AG08395 (cell line): ENCODE measurements at places on chromosomes 5 and 9.
A peak's percentile ranks its signal among the peaks of the same experiment; 100 is the strongest.

GRCh38 chr5:171223927-171224326 lies 85.1 kb upstream of the TLX3 start:
- no peak for DNase-seq

GRCh38 chr5:141952020-141952419 lies 6.0 kb downstream of the PCDH12 start:
- no peak for DNase-seq

DNA sequence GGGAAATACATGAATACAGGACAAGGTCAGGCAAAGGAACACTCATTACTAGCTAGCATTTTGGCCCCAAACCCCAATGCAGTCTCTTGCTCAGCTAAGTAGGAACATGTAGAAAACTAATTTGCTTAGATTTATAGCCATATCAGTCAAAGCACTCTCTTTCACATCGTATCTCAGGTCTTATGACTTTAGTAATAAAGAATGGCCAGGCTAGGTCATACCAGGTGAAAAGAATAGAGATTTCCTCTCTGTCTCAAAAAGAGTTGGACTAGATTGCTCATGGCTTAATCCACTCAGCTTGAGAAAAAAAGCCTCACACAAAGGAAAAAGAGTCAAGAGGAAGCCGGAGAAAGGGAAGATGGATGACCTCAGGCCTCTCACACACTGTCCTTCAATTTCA lies 772.7 kb upstream of the SEMA6A start:
- no peak for DNase-seq

- no peak for DNase-seq
Observed at GRCh38 chr5:141957367-141957996, 520 bp downstream of the PCDH12 start.

GRCh38 chr5:118397236-118397635 lies 591.1 kb downstream of the DTWD2 start:
- no peak for DNase-seq

GRCh38 chr9:95441081-95441480 lies 75.7 kb downstream of the PTCH1 start:
- DNase-seq = no peak

DNA sequence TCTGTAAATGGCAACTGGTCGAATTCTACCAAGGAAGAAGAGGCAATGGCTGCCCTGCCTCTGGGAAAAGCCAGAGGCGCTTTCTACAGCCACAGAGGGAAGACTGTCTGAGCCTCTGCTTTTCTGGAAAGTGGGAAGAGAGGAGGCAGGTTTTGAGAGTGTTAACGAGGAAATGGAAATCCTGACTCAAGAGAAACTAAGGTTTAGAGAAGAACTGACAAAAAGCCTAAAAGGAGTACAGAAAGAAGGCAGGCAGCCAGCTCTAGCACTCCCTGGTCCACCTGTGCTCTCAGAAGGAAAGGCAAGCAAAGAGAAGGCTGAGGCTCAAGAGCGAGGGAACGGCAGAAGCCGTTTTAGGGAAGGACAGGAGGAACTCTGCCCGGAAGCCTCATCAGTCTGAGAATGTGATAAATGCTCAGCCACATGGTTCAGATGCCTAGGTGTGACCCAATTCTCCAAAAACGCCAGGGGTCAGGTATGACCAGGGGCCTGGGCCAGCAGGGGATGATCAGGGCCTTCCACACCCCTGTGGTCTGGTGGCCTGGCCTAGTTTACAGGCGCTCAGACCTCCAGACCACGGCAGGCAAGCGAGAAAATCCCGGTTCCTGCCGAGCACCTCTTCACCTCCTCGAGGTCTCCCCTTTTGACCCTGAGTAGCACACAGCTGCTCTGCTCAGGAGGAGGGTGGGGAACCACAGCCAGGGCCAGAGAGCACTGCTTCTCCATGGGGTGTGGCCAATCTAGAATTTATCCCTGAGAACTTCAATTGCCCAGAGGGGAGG lies 79.9 kb upstream of the FBXW11 start:
- no peak for DNase-seq

DNA sequence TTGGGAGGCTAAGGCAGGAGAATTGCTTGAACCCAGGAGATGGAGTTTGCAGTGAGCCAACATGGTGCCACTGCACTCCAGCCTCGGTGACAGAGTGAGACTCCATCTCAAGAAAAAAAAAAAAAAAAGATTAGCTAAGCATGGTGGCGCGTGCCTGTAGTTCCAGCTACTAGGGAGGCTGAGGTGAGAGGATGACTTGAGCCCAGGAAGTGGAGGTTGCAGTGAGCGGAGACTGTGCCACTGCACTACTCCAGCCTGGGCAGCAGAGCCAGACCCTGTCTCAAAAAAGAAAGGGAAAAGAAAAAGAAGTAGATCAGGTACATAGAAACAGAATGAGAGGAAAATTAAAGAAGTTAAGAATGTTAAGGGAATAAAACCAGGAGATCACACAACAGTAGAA lies 927.1 kb upstream of the DMAC1 start:
- DNase-seq = no peak

- DNase-seq = no peak
Observed at GRCh38 chr5:95220381-95220780, 64.5 kb downstream of the MCTP1 start.

GRCh38 chr9:18263377-18263776 lies 210.6 kb upstream of the ADAMTSL1 start:
- no peak for DNase-seq

GRCh38 chr9:15239816-15240215 lies 67.2 kb downstream of the TTC39B start:
- peak; percentile 40 for DNase-seq

DNA sequence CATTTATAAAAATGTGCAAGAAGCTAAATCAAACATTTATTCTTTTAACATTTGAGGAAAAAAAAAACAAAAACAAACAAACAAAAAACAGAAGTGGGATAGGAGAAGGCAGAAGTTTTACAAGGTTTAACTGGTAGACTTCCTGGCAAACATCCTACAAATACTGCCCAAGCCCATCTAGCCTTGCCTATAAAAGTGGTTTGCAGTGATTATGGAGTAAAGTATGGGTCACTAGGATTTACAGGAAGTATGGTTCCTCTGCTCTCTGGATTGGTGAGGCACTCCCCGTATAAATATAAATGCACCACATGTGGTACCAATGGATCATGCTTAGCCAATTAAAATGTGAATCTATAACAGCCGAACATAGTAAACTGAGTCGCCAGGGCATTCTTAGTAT lies 291.9 kb downstream of the EDIL3 start:
- no peak for DNase-seq

- DNase-seq = no peak
Observed at GRCh38 chr9:107975426-107976010, 485.9 kb upstream of the KLF4 start.

DNA sequence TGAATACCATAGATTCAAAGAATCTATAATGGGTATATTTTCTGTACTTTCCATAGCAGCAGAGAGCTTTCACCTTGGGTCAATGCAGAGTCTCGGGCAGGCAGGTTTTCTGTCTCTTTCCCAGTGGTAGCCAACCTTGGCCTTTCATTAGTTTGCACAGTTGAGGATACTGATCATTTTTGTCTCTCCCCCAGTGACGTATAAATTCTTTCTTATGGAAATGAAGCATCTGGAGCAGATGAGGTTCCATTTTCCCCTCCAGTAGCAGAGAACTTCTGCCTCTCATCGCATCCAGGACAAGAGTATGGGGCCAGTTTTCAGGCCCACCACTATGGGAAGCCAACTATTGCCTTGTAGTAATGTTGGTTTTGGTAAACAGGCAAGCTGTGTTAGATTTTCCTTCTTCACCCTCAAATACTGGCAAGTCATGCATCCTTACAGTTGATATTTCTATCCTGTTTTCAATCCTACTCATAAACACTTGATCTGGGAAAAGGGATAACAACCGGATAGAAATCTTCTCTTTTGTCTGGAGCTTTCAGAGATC lies 845.2 kb upstream of the CDH18 start:
- peak; percentile 0 for DNase-seq

DNA sequence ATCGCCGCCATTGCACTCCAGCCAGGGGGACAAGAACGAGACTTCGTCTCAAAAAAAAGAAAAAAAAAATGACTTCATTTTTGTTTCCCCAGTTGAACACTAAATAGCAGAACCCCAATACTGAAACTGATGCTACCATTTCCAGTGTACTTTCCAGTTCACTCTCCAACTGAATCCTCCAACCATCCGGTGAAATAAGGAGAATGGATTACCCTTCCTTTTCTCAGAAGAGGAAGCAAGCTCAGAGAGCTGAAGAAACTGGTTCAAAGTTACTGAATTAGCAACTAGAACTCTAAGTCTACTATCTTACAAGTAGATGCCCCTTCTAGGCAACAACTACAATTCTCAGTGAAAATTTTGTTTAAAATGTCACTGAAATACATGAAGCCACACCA lies 3.9 kb downstream of the FAM13B start:
- no peak for DNase-seq

DNA sequence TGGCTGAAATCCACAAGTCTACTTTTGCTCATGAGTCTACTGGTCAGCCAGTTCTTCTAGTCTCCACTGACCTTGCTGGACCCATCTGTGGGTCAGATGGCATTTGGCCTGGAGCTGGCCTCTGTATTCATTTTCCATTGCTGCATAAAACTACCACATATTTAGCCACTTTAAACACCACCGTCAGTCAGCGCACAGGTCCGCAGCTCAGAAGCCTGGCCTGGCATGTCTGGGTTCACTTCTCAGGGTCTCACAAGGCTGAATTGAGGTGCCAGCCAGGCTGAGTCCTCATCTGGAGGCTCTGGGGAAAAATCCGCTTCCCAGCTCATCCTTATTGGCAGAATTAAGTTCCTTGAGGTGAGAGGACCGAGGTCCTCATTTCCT lies 54.7 kb downstream of the BARX1 start:
- no peak for DNase-seq

GRCh38 chr5:63022403-63022802 lies 443.8 kb downstream of the LRRC70 start:
- DNase-seq = no peak

DNA sequence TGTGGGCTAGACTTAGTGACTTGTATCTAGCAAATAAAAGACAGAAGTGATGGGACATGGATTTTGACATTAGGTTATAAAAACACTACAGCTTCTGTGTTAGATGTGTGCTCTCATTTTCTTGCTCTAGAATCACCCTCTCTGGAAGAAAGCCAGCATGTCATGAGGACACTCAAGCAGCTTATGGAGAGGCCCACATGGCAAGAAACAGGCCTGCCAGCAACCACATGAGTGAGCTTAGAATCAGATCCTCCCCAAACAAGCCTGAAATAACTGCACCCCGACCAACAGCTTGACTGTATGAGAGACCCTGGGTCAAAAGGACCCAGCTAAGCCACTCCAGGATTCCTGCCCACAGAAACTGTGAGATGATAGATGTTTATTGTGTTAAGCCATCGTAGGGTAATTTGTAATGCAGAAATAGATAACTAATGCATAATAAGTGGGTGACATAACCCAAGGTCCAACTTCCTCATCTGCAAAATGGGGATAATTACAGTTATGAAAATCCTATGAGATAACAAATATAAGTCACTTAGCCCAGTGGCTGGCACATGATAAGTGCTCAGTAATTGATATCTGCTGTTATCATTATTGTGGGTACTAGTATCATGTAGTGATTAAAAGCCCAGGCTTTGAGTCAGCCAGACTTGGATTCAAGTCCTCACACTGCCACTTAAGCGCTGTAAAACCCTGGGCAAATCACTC lies 86.5 kb downstream of the KLHL3 start:
- DNase-seq = no peak

GRCh38 chr5:37575541-37576489 lies 196.7 kb downstream of the WDR70 start:
- no peak for DNase-seq

DNA sequence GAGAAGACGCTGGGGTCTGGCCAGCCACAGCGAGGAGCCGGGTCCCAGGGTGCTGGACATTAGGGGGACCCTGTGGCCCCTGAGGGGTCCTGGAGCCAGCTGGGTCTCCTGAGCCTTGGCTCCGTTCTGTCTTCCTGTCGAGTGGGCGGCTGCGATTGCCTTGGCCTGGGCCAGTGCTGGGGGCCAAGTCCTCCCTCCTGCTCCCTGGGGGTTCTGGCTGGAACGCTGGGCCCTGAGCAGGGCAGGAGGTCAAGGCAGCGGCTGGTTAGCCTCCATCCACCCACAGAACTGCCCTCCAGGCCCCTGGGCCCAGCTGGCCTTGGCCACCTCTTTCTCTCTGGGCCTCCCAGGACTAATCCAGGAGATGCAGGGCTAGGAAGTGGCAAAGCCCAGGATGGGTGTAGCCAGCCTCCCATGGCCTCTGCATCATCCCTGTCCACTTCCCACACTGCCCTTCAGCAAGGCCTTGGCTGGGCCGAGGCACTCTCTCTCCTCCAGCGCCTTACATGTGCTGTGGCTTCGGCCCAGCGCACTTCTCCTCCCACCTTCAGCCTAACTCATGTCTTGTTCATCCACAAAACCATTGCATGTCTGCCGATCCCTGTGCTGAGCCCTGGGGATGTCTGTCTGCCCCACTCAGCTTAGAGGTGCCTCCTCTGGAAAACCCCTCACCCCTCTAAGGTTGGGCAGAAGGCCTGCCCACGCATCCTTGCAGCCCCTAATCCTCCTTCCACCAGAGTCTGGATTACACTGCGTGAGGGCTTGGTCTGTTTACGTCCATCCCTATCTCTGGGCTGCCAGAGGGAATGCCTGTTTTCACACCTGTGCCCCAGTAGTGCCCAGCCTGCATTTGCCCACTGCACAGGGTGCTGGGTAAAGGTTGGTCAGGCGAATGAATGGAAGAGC lies 5.0 kb downstream of the LAMC3 start:
- DNase-seq = no peak

DNA sequence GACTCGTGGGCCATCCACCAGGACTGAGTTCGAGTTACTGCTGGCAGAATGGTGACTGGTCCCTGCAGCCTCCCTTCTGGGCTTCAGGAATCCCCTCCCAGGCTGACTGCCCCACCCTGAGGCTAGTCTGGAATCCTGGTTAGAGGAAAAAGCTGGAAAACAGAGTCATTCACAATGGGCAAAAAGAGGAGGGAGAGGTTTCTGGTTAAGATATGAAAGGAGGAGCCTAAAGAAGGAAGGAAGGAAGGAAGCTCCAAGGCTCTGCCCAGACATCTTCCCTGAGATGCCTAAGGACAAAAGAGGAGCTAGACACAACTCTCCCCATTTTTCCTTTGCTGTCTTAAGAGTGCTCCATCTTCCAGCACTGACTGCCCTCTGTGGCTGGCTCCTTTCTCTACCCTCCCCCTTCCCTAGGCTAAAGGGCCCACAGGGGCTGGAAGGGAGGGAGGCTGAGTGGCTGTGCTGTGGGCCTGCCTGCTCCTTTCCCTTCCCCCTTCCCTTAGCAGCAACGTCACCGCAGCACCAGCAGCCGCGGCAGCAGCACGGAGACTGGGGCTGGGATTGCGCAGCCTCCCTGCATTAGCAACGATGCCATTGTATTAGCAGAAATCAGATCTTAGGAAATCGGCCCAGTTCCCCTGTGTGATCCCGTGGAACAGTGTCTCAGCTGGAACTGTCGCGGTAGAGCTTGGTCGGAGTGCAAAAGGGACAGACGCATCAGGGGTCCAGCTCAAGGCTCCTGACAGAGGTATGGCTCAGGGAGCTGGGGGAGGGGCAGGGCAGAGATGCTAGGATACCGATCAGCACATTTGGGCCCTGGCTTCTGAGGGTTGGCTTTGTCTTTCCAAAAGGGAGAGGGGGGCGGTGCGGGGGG lies 48.7 kb downstream of the RUSC2 start:
- peak; percentile 82 for DNase-seq

GRCh38 chr9:99365233-99365980 lies 143.3 kb downstream of the SEC61B start:
- DNase-seq = peak; percentile 46

- DNase-seq = no peak
Observed at GRCh38 chr5:170289121-170289520, 8.5 kb downstream of the LCP2 start.

GRCh38 chr5:95731571-95732554 lies 727 bp downstream of the RHOBTB3 start:
- no peak for DNase-seq

GRCh38 chr5:55913466-55914413 lies 62.6 kb downstream of the IL31RA start:
- DNase-seq = no peak
